ENCODE measurements at places on chromosomes 2 and 18.

GRCh38 chr2:128311216-128311754 lies 7.4 kb downstream of the HS6ST1 start:
- H3K27ac ChIP-seq, result no peak overlapping the region
- no peak overlapping the region for H3K4me3 ChIP-seq
- H3K27me3 ChIP-seq, result no peaks in the 10 kb centered on the region
- H3K36me3 ChIP-seq, result no peaks in the 10 kb centered on the region

- no peak overlapping the region for H3K4me3 ChIP-seq
- H3K27me3 ChIP-seq, result no peaks in the 10 kb centered on the region
- H3K27ac ChIP-seq, result no peak overlapping the region
- DNase-seq, result no peak
- no peaks in the 10 kb centered on the region for H3K36me3 ChIP-seq
Measured at GRCh38 chr2:99850084-99850710, 292.2 kb downstream of the AFF3 start.

GRCh38 chr2:26642429-26642828 lies 1.3 kb upstream of the CIB4 start:
- no peak overlapping the region for H3K4me3 ChIP-seq
- no peaks in the 10 kb centered on the region for H3K27me3 ChIP-seq
- DNase-seq, result no peak

DNA sequence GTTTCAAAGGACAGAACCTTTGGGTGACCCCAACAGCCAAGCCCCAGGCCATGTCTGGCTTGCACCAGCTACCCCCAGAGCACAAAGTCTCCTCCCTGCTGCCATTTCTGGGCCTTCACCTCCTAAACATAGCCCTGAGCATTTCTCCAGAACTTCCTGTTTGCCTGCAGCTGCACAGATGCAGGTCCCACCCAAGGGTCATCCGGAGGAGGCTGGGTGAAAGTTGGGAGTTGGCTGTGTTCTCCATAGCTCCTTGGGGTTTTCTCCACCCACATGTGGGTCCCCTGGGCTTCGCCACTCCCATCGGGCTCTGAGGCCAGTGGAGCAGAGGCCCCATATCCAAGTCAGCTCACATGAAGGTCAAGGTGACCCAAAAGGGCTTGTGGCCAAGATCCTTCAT lies 4.3 kb downstream of the TNP1 start:
- no peak overlapping the region for H3K4me3 ChIP-seq
- no peaks in the 10 kb centered on the region for H3K27me3 ChIP-seq
- H3K27ac ChIP-seq, result no peak overlapping the region
- no peaks in the 10 kb centered on the region for H3K36me3 ChIP-seq

DNA sequence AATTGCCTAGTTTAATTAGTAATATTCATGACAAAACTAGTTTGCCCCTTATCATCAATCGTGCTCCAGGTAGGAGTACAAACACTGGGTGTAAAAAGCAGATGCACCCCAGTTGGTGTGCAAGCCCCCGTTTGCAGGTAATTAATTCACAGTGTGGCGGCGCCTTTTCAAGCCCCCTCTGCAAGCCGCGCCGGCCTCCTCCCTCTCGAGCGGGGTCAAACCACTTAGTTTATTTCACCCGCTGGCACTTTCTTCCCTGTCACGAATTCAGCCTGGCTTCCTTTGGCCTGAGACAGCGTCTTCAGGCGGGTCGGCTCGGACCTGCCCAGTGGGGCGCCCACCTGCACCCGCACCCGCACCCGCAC lies 64.7 kb upstream of the MAPRE2 start:
- no peaks in the 10 kb centered on the region for H3K27me3 ChIP-seq
- peak overlapping the region; percentile 70 for H3K4me3 ChIP-seq
- no peaks in the 10 kb centered on the region for H3K36me3 ChIP-seq

GRCh38 chr18:44840058-44840790 lies 159.5 kb downstream of the SETBP1 start:
- DNase-seq, result no peak
- H3K36me3 ChIP-seq, result no peaks in the 10 kb centered on the region
- peaks cover 8% of the 10 kb centered on the region for H3K4me1 ChIP-seq
- H3K27me3 ChIP-seq, result no peaks in the 10 kb centered on the region
- H3K4me3 ChIP-seq, result no peak overlapping the region
- H3K27ac ChIP-seq, result no peak overlapping the region

GRCh38 chr18:70649683-70650082 lies 360.8 kb downstream of the SOCS6 start:
- no peaks in the 10 kb centered on the region for H3K4me1 ChIP-seq
- H3K4me3 ChIP-seq, result no peak overlapping the region
- no peaks in the 10 kb centered on the region for H3K36me3 ChIP-seq
- no peak for DNase-seq
- H3K27ac ChIP-seq, result no peak overlapping the region
- no peaks in the 10 kb centered on the region for H3K27me3 ChIP-seq

- H3K4me3 ChIP-seq, result no peak overlapping the region
- no peaks in the 10 kb centered on the region for H3K27me3 ChIP-seq
- H3K4me1 ChIP-seq, result no peaks in the 10 kb centered on the region
- no peak for DNase-seq
Measured at GRCh38 chr2:193251909-193252308, 1057.2 kb upstream of the TMEFF2 start.

GRCh38 chr2:217650716-217651360 lies 352.0 kb downstream of the TNS1 start:
- peak; percentile 29 for DNase-seq
- no peak overlapping the region for H3K4me3 ChIP-seq
- no peaks in the 10 kb centered on the region for H3K4me1 ChIP-seq
- no peak overlapping the region for H3K27ac ChIP-seq
- H3K36me3 ChIP-seq, result no peaks in the 10 kb centered on the region

GRCh38 chr2:118322406-118322805 lies 234.1 kb downstream of the INSIG2 start:
- no peaks in the 10 kb centered on the region for H3K4me1 ChIP-seq
- H3K4me3 ChIP-seq, result no peak overlapping the region
- no peak for DNase-seq
- no peaks in the 10 kb centered on the region for H3K36me3 ChIP-seq

DNA sequence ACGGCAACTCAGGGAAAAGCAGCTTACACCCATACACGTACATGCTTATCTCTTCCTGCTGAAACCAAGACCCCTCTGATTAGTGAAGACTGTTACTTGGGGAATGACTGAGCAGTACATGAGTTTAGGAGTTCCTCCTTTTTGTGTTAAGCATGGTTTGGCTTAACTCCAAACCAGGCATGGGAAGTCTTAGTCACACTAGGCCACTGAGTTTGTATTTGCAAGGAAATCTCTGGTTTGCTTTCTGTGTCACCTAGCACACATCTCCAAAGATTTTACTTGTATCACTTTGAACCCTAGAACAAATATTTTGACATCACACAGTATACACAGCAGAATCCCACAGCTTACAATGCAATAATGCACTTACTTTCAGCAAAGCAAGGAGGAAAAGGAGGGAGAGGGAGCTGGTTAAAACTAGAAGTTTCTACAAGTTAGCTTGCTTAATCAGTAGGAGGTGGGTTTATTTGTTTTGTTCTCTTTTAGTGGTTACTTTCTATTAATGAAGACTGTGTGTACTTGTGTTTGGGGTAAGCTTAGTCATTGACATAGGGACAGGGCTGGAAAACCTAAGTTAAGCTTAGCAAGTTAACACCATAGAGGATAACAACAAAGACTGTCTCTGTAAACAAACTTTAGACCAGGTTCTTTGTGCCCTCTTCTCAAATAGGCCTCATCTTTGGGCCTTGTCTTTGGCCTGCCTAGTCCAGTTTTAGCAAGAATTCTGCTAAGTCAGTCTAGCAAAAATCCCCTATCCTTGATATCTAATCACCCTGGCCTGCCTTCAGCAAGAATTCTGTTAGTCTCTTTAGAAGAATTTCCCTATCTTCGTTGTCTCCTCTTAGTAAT lies 219.4 kb downstream of the MREG start:
- H3K27ac ChIP-seq, result no peak overlapping the region
- no peak overlapping the region for H3K4me3 ChIP-seq
- no peaks in the 10 kb centered on the region for H3K27me3 ChIP-seq
- H3K36me3 ChIP-seq, result no peaks in the 10 kb centered on the region

GRCh38 chr18:75198036-75198435 lies 10.9 kb downstream of the PTGR3 start:
- DNase-seq, result no peak
- no peaks in the 10 kb centered on the region for H3K27me3 ChIP-seq
- no peak overlapping the region for H3K27ac ChIP-seq
- H3K4me3 ChIP-seq, result no peak overlapping the region
- H3K36me3 ChIP-seq, result no peaks in the 10 kb centered on the region
- H3K4me1 ChIP-seq, result no peaks in the 10 kb centered on the region

GRCh38 chr2:226693521-226693920 lies 106.1 kb downstream of the IRS1 start:
- no peak overlapping the region for H3K4me3 ChIP-seq
- no peak for DNase-seq
- H3K27ac ChIP-seq, result no peak overlapping the region
- no peaks in the 10 kb centered on the region for H3K27me3 ChIP-seq
- H3K36me3 ChIP-seq, result no peaks in the 10 kb centered on the region

DNA sequence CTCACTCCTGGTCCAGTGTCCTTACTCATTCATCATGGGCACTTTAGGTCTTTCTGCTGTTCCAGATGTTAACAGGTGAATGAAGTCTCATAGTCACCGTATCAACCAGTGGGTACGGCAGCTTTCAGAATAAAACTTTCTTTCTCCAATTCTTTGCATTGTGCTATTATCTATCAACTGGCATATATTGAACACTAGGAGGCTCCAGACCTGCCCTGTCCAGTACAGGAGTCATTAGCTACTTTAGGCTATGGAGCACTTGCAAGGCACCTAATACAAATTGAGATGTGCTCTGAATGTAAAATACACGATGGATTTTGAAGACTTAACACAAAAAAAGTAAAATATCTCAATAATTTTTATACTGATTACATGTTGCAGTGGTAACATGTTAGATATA lies 43.2 kb upstream of the NEB start:
- no peaks in the 10 kb centered on the region for H3K27me3 ChIP-seq
- H3K4me3 ChIP-seq, result no peak overlapping the region
- H3K27ac ChIP-seq, result no peak overlapping the region
- DNase-seq, result no peak

DNA sequence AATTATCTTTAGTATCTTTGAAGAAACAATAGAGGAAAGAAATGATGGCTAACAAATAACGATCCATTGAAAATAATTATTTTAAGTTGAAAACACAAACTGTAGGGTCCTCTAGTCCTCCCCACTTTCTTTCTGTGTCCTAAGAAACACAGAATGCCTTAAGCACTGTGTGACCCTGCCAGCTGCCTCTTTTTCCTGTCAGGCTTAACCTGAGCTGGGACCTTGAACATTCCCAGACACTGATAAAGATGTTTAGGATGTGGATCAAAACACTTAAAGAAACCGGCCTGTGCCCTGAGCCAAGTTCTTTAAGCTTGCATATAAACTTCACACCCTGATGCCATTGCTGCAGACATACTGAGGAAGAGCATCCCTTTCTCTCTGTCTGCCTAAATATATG lies 755.4 kb upstream of the VRK2 start:
- H3K4me3 ChIP-seq, result no peak overlapping the region
- no peak for DNase-seq
- no peak overlapping the region for H3K27ac ChIP-seq
- no peaks in the 10 kb centered on the region for H3K4me1 ChIP-seq

GRCh38 chr2:190407662-190408537 lies at the start of gene MFSD6:
Gene MFSD6 (plus strand): TSS chr2:190408355. CDS start chr2:190436030, 27,675 bp downstream.
- H3K36me3 ChIP-seq, result no peaks in the 10 kb centered on the region
- no peaks in the 10 kb centered on the region for H3K27me3 ChIP-seq
- H3K4me1 ChIP-seq, result peaks cover 7% of the 10 kb centered on the region
- DNase-seq, result peak; percentile 76
- peak within 1 kb of the TSS; percentile 73 for H3K4me3 ChIP-seq

DNA sequence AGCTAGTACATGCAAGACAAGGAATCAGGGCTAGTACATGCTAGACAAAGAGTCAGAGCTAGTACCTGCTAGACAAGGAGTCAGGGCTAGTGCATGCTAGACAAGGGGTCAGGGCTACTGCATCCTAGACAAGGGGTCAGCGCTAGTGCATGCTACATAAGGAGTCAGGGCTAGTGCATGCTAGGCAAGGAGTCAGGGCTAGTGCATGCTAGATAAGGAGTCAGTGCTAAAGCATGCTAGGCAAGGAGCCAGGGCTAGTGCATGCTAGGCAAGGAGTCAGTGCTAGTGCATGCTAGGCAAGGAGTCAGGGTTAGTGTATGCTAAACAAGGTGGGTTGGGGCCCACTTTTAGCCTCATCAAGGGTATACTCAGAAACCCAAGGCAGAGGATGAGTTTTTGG lies 90.1 kb upstream of the FAM136A start:
- DNase-seq, result no peak
- H3K27ac ChIP-seq, result no peak overlapping the region
- H3K36me3 ChIP-seq, result no peaks in the 10 kb centered on the region

- DNase-seq, result no peak
- no peaks in the 10 kb centered on the region for H3K36me3 ChIP-seq
- H3K4me1 ChIP-seq, result no peaks in the 10 kb centered on the region
Measured at GRCh38 chr18:58417752-58418151, 211.1 kb downstream of the ALPK2 start.

- no peaks in the 10 kb centered on the region for H3K4me1 ChIP-seq
- H3K27ac ChIP-seq, result no peak overlapping the region
- H3K4me3 ChIP-seq, result no peak overlapping the region
- DNase-seq, result no peak
- no peaks in the 10 kb centered on the region for H3K27me3 ChIP-seq
Measured at GRCh38 chr2:56680971-56681631, 497.3 kb downstream of the CCDC85A start.

GRCh38 chr2:218856167-218856895 lies 3.3 kb upstream of the WNT6 start:
- H3K36me3 ChIP-seq, result no peaks in the 10 kb centered on the region
- no peak for DNase-seq
- H3K4me1 ChIP-seq, result no peaks in the 10 kb centered on the region
- H3K4me3 ChIP-seq, result no peak overlapping the region
- H3K27ac ChIP-seq, result no peak overlapping the region

DNA sequence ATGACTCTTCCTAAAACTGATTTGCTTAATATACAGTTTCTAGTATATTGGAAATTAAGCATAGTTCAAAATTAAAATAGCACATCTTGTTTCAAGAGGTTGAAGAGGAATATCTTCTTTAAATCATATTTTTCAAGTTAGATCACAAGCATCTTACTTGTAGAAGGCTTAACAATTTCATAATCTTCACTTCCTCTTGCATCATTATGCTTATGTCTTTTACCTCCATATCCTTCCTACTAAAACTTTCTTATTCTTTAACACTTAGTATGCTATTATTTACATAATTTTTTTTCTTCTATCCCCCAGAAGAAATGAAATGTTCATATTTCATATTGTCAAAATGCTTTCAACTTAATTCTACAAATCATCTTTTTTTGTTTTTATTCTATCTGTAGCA lies 1354.9 kb upstream of the TMEFF2 start:
- no peak overlapping the region for H3K27ac ChIP-seq
- no peak overlapping the region for H3K4me3 ChIP-seq
- H3K27me3 ChIP-seq, result no peaks in the 10 kb centered on the region

DNA sequence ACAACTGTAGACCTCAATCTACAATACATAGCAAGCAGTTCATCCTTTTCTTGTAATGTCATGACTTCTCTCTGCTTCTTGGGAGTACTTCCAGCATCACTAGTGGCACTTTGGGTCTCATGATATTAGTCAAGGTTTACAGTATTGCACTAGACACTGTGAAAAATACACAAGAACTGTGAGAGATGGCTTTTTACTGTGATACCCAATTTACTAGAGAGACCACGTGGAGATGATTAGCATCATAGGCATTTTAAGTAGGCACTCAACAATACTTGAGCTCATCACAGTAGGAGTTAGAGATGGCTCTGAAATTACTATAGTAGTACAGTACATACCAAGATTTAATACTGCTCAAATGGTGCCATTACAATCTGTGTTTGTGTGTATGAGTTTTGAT lies 112.8 kb upstream of the EML6 start:
- H3K4me1 ChIP-seq, result peaks cover 5% of the 10 kb centered on the region
- H3K36me3 ChIP-seq, result no peaks in the 10 kb centered on the region
- H3K27me3 ChIP-seq, result no peaks in the 10 kb centered on the region
- H3K27ac ChIP-seq, result no peak overlapping the region
